Bronchial smooth muscle cell (primary cell): ENCODE measurements at places on chromosomes 3 and 15. TPM values are rescaled to one million over a fixed set of nuclear protein-coding genes. Genes with fewer than 3 reads are reported as not detected.

The MORC1 gene
- total RNA-seq: not detected in 2 replicates

The DAG1 gene
- total RNA-seq: 14.0 and 17.2 TPM in 2 replicates

The PLSCR2 gene
- 0.32 TPM in 1 of 2 replicates, not detected in the other for total RNA-seq

The EIF4G1 gene
- total RNA-seq: 222 and 223 TPM in 2 replicates

The C3orf80 gene
- 0.16 TPM in 1 of 2 replicates, not detected in the other for total RNA-seq

The DUOX2 gene
- total RNA-seq: under 0.01 TPM in 2 replicates

The DAZL gene
- not detected in 2 replicates for total RNA-seq

The GOLGA8N gene
- total RNA-seq: 4.3 and 4.5 TPM in 2 replicates

The PPP2R3A gene
- total RNA-seq: 7.8 and 9.6 TPM in 2 replicates

The UBR1 gene
- total RNA-seq: 36.2 and 40.0 TPM in 2 replicates

The FBXO40 gene
- not detected in 2 replicates for total RNA-seq
